ENCODE measurements at places on chromosomes 3 and 15.

GRCh38 chr15:43776101-43776717, 557 bp downstream of the ELL3 start:
- DNase-seq: peak; percentile 12

DNA sequence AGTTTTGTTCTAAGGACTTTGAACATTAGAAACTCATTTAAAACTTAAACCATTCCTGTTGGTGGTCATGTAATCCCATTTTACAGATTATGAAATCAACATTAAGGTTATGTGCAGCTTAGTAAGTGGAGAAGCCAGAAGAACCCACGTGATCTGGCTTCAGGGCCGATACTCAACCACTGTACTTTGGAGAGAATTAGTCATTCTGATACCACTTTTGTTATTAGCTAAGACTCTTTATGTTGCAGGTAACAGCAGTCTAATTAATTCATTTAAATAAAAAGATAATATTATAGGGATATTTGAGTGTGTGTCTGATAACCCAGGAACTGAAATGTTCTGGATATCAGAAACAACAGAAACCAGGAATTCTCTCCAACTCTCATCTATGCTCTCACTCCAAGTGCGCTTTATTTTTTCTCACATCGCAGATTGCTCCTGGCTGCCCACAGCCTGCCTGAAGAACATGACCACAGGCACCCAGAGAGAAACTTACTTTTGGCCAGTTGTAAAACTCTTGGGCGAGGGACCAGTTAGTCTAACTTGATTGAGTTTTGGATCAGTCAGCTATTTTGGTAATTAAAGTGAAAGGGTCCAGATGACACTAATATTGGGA, 25.2 kb downstream of the UBE2E1 start:
- DNase-seq: no peak

DNA sequence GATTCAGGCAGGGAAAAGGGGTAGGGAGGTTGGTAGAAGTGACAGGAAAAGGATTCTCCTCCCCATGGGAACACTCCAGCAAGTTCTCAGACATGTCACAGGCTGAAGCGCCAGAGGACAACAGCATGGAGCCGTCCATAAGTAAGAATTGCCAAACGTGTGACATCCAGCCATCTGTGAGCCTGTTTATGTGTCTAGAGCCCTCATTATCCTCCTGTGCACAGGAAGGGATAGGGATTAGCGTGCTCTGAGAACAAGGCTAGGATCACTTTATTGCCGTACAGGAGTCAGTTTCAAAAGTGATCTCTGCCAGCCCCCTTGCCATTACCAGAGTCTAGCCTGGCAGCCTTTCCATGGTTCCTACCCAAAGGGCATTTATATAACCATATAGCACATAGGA, 549.5 kb downstream of the NTRK3 start:
- no peak for DNase-seq

- no peak for DNase-seq
These were observed 13.1 kb upstream of the SLC27A2 start for GRCh38 chr15:50168783-50169411.

DNA sequence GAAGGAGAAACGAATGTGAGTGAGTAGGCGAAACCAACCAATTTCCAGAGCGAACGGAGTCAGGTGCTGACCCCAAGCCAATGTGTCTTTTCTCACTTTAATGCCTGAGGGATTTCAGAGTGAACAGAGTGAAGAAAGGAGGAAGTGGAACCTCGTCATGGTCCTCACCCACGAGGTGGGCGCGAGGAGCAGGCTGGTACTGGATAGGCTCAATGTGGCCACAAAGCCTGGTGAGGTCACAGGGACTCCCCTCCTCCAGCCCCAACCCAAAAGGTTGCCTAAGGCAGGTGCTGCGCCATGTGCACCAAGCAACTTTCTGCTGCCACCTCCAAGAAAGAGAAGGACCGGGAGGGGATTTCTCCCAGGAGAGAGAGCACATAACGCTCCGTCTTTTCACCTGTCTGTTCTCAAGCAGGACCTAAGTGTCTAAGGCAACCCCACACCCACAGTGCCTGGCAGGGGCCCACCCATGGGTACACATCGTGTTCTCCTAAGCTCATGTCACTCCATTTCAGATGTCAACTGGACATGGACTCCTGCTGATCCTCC, 3.8 kb downstream of the NRROS start:
- no peak for DNase-seq

DNA sequence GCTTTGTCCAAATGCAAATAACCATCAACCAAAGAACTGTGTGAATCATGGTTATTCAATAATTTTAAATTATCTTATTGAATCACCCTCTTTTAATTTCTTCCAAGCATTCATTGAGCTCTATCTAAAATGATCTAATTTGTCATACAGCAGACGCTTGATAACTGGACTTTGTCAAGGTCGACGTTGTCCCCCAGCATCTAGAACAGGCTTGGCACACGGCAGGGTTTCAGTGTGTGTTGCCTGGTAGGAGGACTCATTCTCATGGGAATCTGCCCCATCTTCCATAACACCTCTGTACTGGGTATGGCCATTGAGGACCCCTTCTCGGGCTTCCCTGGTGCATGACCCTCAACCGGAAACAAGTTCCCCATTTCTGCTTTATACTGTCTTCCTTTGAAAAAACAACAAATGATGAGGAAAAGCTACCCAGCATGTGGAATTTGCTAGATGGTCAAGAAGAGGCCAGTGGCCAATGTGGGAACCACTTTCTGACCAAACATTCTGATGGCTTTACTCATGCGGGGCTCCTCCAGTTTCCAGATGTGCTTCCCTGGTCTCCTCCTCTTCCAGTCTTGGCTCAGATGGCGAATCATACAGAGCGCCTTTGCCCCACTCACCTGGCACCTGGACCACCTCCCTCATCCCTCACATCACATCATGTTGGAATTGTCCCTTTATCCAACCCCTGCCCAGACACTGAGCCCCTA, 41.7 kb upstream of the SEC22A start:
- DNase-seq: no peak

DNA sequence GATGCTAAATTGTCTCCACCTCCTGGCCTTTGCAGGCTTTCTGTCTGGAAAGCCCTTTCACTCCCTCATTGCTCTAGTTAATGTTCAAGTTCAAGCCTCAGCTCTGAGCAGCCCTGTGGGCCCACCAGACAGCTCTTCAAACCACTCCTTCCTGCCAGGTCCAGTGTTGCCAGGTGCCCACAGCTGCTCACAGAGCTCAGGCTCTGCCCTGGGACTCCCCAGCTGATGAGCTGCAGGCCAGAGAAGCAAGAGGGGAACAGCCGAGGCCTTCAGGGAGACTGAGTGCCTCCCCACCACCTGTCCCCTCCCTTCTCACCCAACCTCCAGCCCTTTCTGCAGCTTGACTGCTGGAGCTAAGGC, 1.3 kb upstream of the ZBTB47 start:
- no peak for DNase-seq

DNA sequence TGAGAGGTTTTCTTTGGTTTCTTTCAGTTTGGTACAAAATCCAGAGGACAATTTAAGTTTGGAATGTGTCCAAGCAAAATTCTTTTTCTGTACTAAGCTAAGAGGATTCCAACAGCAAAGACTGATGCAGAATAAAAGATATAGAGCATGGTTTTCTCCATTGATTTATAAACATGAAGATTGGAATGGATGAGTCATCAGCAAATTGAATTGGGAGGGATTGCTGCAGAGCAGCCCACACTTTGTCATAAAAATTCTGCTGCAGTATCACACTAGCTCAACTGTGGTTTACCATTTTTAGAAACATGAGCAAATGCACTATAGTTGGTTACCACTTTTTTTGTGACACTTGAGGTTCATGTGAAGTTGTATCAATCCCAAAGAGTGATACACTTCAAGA, 16.1 kb upstream of the LARP6 start:
- DNase-seq: no peak

DNA sequence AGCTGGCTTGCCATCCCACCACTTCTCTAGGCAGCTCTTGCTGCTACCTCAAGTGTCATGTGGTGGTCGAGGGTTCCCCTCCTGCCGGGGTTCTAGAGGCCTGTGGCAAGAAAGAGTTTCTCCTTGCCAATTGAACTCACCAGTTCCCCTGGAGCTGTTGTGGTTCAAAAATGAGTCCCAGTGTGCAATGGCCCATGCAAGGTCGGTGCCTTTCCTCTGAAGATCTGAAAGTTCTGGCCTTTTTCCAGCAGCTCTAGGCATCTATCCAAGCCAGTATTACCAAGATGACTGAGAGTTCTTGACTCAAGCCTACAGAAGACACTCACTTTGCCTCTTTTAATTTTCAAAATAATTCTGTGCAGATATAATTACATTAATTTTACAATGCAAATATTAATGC, 163.6 kb downstream of the KCNMB2 start:
- no peak for DNase-seq

GRCh38 chr3:173440514-173440913, 43.0 kb downstream of the NLGN1 start:
- no peak for DNase-seq

GRCh38 chr15:80163897-80164296, 11.1 kb downstream of the FAH start:
- no peak for DNase-seq

GRCh38 chr15:47326410-47327333, 390.6 kb upstream of the SEMA6D start:
- DNase-seq: no peak

- no peak for DNase-seq
These were observed 314.6 kb upstream of the PROK2 start for GRCh38 chr3:72099326-72100079.

DNA sequence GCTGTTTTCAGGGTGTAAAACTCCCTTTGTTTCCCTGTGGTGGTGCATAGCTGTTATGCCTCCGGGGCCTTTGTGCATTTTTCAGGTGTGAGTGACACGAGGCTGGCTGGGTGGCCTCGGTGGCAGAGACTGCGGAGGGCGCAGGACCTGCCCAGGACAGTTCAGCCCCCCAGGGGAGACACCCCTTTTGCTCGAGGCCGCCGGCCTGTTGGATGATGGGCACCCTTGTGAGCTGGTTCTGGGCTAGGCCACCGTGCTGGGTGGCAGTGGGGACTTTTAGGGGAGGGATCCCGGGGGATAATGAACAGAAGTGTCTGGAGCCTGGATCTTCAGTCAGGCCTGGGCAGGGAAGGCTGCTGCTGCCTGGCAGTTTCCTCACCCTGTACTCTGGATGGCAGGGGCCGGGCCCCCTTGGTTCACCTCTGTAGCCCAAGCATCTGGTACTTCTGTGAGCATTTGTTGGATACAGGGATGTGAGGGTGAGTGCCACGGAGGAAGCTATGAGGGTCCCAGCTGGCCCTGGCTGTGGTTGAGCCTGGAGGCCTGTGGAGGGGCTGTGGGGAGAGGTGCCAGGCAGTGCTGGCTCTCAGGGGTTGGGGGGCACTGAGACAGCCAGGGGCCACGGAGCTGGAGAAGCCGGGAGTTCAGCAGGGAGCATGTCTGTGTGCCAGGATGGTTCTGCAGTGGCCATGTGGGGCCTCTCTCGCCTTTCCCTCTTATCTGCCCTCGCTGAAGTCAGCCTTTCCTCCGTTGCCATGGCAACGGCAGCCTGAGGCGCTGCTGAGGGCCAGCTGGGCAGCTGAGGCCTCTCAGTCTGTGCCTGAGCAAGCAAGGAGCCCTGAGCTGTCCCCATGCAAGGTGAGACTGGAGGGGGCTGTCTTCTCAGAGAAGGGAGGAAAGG, 49.0 kb downstream of the KY start:
- DNase-seq: no peak

GRCh38 chr15:33678176-33678575, 290.1 kb upstream of the CHRM5 start:
- no peak for DNase-seq

- DNase-seq: no peak
These were observed 1.7 kb downstream of the TMEM89 start for GRCh38 chr3:48619541-48620524.
